Fibroblast of skin of right biceps (primary cell): ENCODE measurements at places on chromosomes 3 and 15.

- DNase-seq: peak; percentile 85
Observed at GRCh38 chr3:141421639-141422319, 53.5 kb downstream of the ZBTB38 start.

- no peak for DNase-seq
Observed at GRCh38 chr15:54707805-54708752, 488.7 kb downstream of the RSL24D1 start.

GRCh38 chr3:162569314-162569713, 1072.7 kb downstream of the OTOL1 start:
- DNase-seq: no peak

GRCh38 chr3:29481249-29481648, 200.4 kb downstream of the RBMS3 start:
- no peak for DNase-seq
